ENCODE measurements at places on chromosomes 7 and 10.

DNA sequence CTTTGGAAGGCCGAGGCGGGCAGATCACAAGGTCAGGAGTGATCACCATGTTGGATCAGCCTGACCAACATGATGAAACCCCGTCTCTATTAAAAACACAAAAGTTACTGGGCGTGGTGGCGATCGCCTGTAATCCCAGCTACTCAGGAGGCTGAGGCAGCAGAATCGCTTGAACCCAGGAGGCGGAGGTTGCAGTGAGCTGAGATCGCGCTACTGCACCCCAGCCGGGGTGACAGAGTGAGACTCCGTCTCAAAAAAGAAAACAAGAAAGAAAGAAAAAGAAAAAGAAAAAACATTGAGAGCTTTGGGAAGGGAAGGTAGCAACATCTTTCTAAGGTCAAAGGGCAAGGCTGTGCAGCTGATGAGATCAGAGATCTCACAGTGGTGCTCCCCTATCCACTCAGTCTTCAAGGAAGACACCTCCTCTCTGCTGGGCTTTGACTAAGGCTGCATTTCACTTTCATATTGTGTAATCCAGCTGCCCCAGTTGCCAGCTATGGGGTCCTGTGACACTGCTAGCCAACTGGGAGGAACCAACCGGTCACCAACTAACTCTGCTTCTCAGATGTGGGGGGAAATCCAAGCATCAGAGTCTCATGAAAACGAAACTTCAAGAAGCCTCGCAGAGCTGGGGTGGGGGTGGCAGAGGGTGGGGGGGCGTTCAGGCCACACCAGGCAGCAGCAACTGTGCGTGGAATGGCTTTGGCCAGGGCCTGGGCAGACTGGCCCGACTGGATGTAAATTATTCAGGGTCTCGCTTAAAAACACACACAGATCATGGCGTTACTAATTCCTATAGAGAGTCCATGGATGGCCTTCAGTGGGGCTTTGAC, 1.5 kb downstream of the IL15RA start:
- DNase-seq = no peak

- DNase-seq = no peak
These were observed 439.7 kb upstream of the IGFBP3 start for GRCh38 chr7:46360811-46361210.

DNA sequence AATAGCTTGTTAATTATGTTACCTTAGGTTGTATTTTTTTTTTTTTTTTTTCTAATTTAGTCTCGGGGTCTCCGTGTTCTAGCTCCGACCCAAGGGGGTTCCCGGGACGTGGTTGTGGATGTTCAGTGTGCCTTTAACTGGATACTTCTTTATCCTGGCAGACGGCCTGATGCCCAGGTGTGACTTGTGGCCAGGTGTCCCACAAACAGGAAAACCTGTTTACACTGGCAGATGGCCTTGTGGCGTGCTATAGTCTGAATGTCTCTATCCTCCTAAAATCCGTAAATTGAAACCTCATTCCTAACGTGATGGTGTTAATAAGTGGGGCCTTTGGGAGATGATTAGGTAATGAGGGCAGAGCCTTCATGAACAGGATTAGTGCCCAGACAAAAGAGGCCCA, 546.4 kb upstream of the C7orf33 start:
- no peak for DNase-seq

- no peak for DNase-seq
These were observed 7.2 kb downstream of the TMEM120A start for GRCh38 chr7:75987026-75987804.

Measured in fibroblast of upper back skin (primary cell).